ENCODE measurements at places on chromosomes 5 and 9.

DNA sequence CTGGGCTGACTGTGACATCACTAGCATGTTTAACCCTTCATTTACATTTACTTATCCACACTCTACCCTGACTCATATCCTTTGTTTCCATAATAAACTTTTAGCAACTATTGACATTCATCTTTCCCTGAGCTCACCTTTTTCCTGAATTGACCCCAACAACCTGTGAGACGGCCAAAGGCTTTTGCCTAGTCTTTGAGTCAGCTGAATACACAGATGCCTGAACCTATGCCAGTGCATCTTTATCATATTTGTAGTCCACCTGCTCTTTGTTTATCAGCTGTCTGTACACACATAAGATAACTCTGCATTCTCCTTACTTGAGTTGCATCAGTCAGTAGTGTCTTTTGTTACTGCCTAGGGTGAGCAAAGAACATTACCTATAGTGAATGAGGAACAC, 128.5 kb upstream of the HMHB1 start:
- no peak for DNase-seq

- DNase-seq: no peak
These were observed 42.7 kb downstream of the ERAP1 start for GRCh38 chr5:96765043-96765442.

DNA sequence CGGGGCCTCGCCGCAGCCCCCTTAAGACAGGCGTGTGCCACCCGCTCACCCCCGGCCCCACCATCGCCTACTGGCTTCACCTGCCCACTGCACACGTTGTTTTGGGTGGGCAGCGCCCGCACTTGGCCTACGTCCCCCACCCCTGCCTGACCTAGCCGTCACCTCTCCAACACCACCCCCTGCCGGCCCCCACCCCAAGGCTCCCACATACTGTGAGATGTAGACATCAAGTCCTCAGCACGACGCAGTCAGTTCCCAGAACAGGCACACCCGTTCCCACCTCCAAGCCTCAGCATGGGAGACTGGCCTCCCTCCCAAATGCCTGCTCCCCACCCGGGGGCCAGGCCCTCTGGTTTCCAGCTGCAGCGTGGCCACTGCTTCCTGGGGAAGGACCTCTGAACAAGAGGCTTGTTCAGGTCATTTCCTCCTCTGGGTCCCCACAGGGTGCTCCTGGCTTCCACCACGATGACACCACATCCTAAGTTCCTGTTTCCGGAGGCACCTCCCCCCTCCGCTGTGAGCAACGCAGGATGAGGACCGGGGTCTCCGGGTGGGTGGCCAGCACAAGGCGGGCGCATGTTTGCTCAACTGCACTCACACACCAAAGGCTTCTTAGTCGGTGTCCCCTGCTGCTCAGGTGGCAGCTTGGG, 11.3 kb downstream of the DBN1 start:
- no peak for DNase-seq

- no peak for DNase-seq
These were observed 180.8 kb downstream of the RGS3 start for GRCh38 chr9:113644321-113644720.

GRCh38 chr9:18969128-18969527, 63.9 kb downstream of the SAXO1 start:
- DNase-seq: no peak

- no peak for DNase-seq
These were observed 60.8 kb downstream of the WNK2 start for GRCh38 chr9:93244510-93245436.

GRCh38 chr5:123414974-123415373, 8.2 kb downstream of the CEP120 start:
- no peak for DNase-seq
